Adipocyte (in vitro differentiated cells): ENCODE measurements at places on chromosomes 11 and 22.
A peak's percentile ranks its signal among the peaks of the same experiment; 100 is the strongest.

DNA sequence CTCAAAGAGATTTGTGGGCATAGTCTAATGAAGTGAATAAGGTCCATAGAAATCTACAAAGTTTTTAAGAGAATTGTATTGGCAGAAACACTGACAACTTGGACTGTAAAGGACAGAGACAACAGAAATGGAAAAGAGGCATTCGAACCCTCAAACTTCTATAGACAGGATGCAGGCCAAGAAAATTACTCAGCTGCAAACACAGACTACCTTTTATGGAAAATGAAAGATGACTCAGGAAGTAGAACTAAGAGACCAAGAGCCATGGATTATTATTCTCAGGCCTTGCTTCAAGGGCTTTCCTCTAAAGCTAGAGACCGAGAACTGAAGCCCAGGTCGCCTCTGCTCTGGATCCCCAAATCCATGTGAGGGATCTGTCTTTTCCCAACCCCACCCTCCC lies 3.8 kb upstream of the PELI3 start:
- no peak for DNase-seq

DNA sequence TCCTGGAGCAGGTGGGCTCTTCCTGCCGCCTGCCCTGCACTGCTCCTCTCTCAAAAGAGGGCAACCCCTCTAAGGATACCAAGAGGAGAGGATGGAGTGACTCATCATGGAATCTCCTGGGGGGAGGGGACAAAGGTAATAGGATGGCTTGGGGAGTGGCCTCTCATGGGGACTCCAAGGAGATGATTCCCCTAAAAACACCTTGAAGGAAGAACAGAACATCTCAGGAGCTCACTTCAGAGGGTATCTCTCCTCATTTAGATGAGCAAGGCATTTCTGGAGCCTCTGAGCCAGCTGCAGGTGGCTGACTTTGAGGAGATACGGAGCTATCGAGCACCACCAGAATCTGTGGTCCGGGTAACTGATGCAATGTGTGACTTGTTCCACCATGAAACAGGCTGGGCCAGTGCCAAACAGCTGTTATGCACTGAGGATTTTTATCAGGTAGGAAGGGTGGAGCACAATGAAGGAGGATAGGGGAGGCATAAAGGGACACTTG lies 40.2 kb downstream of the RRP8 start:
- DNase-seq = no peak

DNA sequence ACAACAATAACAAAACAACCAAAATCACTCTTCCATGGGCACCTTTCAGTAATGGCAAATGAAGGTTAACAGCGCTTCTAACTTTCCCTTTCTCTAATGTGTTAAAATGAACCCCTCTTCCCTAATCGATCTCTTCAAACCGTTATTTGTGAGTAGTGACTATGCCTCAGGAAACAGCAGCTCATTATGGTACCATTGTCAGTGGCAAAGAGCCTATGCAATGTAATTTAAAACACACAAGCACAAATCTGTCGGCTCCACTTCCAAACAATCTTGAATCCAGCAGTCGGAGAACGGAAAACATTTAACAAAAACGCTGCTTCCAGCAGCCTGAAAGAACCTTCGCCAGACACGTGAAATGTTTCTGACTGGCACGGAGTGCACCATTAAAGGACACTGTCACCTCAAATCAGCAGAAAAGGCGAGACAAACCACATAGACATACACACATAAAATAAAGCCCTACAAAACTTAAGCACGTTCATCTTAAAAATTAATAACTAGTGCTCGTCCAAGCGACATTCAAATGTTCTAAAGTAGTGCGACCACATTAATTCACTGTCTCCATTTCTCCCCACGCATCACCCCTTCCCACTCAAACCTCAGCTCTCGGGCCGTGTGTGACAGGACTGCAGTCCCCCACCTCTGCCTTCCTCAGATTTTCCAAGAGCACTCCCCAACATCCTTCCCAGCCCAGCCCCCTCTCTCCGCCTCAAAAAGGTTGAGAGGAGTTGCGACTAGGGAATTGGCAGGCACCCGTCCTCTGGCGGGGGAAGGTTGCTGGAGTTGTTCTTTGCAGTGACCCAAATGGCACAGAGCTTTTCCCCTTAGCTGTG lies 748 bp downstream of the RAB30 start:
- peak; percentile 63 for DNase-seq

GRCh38 chr11:82405421-82405820 lies 328.2 kb downstream of the FAM181B start:
- DNase-seq = no peak

- DNase-seq = no peak
These were observed 121.0 kb upstream of the FGF3 start for GRCh38 chr11:69940246-69940610.
